ENCODE measurements at places on chromosomes 2 and 18.

- DNase-seq, result no peak
Measured at GRCh38 chr18:14943967-14944636, 196.1 kb downstream of the ANKRD30B start.

DNA sequence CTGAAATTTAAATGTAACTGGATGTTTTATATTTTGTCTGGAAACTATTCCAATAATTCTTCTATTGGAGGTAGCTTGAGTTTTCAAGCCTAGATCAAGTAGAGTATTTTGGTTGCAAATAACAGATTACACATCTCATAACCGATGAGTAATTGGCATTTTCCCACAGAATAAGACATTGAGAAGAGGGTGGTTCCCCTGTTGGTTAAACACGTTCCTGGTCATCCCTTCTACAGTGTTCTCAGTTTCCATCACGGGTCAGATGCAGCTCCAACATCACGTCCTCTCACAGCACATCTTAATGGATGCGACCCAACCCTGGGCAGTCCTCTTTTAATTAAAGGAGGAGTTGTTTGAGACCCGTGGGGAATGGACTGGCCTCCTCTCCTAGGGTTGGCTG is 149.0 kb upstream of the ZNF516 start:
- DNase-seq, result no peak

GRCh38 chr2:221144909-221145308 is 427.2 kb downstream of the EPHA4 start:
- no peak for DNase-seq

- no peak for DNase-seq
Measured at GRCh38 chr18:54094474-54094873, 130.0 kb downstream of the MBD2 start.

DNA sequence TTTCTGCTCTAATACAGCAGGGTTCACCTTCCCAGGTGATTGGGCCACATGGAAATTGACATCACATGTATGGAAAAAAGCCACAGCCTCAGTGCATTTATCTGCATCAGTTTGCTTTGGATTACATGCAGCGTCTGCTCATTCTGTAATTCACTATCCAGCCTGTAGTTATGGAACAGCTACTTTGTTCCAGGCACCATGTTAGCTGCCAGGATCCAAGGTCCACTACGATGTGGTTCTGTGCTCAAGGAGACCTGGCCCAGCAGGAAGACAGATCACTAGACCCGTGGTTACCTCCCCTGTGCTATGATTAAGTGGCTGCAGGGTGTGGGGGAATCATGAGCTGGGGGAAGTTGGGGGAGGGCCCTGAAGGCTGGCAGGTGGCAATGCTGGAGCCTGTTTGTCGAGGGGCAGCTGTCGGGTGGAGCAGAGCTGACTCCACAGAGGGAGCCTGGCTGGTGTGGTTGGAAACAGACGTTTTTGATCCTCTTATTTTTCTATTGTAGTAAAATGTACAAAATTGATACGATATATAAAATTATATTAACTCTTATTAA is 58.6 kb downstream of the TSHZ1 start:
- DNase-seq, result no peak

- no peak for DNase-seq
Measured at GRCh38 chr2:240234503-240234951, 94.1 kb upstream of the OTOS start.

DNA sequence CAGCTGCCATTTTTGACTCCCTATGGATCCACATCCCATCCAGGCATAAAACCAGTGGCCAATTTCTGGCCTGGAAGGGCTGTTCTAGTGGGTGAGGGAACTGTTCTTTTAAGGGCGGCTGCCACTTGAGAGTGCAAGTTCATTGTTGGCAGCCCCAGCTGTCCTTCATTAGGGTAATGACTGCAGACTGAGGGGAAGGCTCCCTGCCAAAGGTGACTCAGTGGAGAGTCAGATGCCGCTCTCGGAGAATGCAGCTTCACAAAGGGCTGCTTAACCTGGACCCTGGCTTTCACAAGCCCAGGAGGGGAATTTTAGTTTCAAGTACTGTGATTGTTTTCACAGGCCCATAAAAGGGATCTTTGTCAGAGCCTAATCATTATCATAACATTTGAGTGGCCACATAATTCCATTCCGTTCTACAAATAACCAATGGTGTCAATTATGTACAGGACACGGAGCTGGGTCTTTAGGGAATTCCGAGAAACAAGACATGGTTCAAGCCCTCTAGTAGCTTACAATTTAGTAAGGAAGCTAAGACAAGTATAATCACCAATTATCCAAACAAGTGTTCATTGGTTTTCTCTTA is 235.7 kb downstream of the CDCA7 start:
- DNase-seq, result no peak

GRCh38 chr18:70024829-70025228 is 77.2 kb upstream of the CD226 start:
- DNase-seq, result no peak

GRCh38 chr2:146764301-146764700 is 1080.5 kb upstream of the ACVR2A start:
- no peak for DNase-seq

GRCh38 chr18:48004577-48004976 is 74.1 kb upstream of the SMAD2 start:
- DNase-seq, result no peak

Data from stimulated activated CD8-positive, alpha-beta memory T cell treated with anti-CD3 and anti-CD28 coated beads, Interleukin-15, amount 100 ng/mL, for 24 hours (primary cell).